ENCODE measurements at places on chromosomes 2 and 18.

DNA sequence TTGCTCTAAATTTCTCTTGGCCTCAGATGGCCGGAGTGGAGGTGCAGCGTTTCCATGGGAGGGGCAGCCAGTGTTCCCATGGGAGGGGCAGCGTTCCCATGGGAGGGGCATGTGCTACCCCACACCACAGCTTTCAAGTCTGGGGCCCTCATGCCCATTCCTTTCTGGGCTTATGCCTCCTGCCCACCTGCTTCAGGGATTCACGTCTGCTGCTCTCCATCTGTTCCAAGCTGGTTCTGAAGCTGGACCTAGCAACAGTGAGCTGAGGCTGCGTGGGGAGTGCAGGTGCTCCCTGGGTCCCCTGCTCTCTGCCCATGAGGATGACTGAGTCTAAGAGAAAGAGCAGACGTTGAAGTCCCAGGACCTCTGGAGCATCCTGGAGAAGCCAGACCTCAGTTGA is 243.1 kb upstream of the PXDN start:
- no peak for DNase-seq

DNA sequence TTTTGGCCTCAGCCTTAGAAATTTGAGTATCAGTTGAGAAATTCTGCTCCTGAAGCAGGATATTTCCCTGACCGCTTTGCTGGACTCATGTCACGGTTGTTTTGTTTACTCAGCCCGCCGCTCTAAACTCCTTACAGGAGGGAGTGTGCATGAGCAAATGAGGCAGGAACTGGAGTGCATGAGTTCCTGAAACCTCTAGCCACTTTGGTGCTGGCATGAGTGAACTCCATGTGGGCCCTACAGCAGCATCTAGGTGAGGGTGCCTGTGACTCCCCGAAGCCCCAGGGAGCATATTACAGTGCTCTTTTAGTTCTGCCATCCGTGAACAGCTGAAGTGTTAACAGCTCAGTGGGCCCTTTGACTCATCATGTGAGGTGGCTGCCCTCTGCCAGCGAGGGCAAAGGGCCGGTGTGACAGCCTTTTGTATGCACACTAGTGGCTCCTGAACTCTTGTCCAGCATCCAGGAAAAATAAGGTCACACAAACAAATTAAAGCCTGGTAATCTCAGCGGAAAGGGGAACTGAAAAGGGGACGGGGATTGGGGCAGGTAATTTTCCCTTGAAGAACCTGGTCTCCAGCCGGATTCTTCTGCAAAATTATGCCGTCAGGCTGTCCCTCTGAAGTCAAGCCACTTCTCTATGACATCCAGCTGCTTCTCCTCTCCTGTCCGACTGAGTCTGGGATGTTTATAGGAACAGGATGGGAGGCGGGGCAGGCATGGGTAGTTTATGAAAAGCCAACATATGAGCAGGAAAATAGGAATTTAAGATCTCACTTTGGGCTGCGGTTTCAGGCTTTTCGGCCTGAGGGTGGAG is 1668.7 kb downstream of the SUCLG1 start:
- DNase-seq: no peak

DNA sequence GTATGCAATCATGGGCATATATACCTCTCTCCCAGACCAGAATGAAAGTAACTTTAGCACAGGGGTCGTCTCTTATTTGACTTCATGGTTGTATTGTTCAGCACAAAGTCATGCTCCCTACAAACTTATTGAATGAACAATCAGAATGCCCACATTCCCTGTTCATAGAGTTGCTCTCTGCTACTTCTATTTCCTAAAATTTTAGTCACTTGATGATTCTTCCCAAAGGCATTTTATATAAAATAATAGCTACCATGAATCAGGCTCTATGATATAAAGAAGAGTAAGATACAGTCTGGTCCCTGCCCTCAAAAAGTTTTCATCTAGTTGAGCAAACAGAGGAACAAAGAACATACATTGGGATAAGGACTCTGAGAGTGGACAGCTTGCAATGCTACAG is 162.2 kb downstream of the SLC39A10 start:
- DNase-seq: no peak

DNA sequence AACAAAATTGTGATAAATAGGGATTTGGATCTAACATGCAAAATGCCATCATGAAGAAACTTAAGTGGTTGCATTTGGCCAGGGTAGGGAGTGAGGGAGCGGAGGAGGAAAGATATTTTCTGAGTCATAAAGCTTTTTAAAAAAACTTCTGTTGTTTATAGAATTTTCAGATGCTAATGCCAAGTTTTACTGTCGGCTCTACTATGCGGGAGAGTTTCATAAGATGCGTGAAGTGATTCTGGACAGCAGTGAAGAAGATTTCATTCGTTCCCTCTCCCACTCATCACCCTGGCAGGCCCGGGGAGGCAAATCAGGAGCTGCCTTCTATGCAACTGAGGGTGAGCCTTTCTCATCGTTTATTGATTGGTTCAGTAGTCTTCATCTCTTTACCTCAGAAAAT is 56.0 kb upstream of the PTH2R start:
- no peak for DNase-seq

GRCh38 chr18:55353806-55354205 is 234.2 kb downstream of the TCF4 start:
- DNase-seq: no peak

- no peak for DNase-seq
These were observed 296.9 kb upstream of the SALL3 start for GRCh38 chr18:78682716-78683115.
